ENCODE measurements at places on chromosomes 7 and 10.

- no peak for DNase-seq
Measured at GRCh38 chr10:10493833-10494232, 523.8 kb upstream of the CELF2 start.

DNA sequence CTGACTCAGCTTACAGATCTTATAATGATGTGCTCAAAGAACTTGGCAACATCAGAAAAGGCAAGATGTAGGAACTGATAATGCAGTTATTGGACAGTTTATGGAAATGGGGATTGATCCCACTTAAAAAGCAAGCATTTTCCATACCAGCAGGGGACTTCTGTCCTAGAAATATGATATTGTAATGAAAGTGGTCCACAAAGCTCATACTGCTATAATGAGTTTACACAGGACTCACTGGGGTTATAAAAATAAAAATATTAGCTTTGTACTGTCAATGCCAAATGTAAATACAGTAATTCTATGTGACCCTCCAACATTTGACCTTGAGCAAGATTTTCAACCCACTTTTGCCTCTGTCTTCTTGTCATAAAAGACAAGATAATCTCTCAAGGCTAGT lies 145.5 kb upstream of the SEM1 start:
- no peak for DNase-seq

- no peak for DNase-seq
Measured at GRCh38 chr10:118958984-118959925, 70.3 kb upstream of the NANOS1 start.

DNA sequence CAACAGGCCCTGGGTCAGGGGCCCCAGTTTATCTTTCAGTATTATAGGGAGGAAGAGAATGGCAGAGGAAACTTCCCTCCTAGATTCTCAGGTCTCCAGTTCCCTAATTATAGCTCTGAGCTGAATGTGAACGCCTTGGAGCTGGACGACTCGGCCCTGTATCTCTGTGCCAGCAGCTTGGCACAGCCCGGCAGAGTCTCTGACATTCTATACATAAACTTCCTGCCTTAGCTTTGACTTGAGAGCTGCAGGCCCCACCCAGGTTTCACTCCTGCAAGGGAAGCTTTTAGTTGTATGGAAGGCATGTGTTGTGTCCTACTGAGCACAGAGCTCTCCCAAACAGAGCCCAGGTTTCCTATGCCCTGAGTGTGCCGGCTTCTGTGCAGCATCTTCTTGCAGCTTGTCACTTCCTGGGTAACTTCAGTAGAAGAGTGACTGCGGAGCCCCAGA lies 205.6 kb upstream of the PRSS58 start:
- DNase-seq: no peak

DNA sequence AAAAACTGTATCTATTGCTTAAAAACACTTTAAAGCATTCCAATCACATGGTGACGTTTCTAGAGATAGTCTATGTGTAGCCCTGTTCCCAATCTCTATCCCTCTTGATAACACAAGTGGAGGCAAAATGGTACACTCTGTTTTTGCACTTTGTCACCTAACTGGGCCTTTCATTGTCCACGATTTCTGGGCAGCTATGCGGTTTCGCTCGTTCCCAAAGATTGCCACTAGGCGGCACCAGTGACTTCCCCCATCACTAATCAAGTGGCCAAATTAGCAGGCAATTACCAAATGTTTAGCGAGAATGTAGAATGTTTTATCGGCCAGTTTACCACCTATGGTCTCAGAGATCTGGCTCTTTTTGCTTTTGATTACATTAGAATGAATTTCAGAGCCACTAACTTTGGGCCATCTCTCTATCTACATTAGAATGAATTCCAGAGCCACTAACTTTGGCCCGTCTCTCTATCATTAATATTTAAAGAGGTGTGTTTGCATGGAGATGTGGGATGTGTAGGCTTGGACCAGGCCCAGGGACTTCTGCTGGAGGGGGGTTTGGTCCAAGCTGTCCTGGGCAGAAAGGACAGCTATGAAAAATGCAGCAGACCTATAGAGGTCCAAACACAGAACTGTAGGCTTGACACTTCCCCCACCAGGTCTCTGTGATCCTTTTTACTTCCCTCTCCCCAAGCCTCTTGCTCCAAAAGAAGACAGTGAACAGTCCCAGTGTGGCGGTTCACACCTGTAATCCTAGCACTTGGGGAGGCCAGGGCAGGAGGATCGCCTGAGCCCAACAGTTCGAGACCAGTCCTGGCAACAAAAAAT lies 90.1 kb downstream of the EPC1 start:
- DNase-seq: peak; percentile 45
